GM04504 (cell line): ENCODE measurements at places on chromosomes 7 and 10.
A peak's percentile ranks its signal among the peaks of the same experiment; 100 is the strongest.

- no peak for DNase-seq
Measured at GRCh38 chr7:136698231-136698630, 170.2 kb upstream of the CHRM2 start.

- DNase-seq = no peak
Measured at GRCh38 chr7:53596230-53596629, 560.8 kb downstream of the POM121L12 start.

DNA sequence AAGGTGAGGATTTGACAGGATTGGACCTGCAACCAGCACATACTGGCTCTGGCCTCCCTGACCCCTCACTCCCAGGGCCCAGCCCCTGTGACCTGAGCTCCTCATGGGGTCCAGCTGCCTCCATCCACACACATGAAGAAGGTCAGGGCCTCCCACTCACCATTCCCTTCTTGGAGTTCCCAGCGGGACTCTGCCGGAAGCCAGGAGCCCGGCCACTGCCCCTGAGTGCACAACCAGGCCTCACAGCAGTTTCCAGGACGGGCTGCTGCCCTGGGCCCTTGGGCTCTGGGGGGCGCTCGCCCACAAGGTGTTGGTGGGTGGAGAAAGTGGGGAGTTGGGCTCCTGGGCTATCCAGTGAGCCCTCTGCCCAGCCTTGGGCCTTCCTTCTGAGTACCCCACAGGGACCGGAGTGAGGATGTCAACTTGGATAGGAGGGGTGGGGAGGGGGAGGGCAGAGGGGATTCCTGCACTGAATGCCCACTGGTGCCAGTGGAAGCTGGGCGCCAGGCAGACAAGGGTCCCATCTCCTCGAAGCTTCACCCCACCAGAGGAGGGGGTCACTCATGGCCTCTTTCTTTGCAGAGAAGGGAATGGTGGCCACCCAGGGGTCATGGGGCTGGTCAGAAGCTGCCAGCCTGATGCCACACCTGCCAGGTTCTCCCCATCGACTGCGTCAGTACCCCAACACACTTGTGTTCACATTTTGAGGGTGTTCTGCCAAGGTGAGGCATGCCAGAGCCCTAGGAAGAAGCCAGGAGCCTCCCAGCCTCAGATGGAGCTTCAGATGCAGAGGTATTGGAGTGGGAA is 115.3 kb downstream of the PTPN20 start:
- no peak for DNase-seq

- no peak for DNase-seq
Measured at GRCh38 chr7:158017111-158018097, 570.2 kb downstream of the PTPRN2 start.

- DNase-seq = no peak
Measured at GRCh38 chr10:65931291-65932070, 994.4 kb upstream of the LRRTM3 start.

DNA sequence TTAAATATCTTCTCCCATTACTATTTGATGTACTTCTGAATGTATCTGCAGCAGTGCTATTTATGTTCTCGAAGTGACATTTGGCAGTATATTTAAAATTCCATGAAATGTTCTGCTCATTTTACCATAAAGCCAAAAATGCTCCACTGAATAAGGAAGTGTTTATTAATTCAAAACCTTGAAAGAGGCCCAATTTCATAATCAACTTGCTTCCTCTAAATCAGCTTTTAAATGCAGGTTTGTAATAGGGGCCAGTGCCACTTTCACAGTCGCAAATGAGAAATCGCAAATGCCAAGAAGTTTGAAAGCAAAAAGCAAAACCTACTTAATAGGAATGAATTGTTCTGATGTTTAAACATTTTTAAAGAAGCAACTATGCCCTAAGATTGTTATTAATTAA is 11.4 kb downstream of the NHLRC2 start:
- DNase-seq = no peak

DNA sequence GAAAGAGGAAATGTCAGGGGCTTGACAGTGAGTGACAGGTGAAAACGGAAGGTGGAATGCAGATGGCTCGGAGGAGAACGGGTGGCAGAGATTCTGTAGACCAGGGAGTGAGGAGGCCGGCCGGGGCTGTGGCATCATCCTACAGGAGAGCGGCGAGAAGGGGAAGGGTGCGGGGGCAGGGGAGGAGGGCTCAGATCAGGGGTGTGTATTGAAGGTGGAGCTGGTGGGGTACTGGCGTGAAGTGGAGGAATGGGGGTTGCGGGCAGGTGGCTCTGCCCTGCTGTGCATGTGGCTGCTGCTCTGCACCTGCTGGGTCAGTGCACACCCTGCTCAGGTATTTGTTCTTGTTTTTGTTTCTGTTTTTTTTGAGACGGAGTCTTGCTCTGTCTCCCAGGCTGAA is 470.8 kb upstream of the FOXK1 start:
- no peak for DNase-seq

DNA sequence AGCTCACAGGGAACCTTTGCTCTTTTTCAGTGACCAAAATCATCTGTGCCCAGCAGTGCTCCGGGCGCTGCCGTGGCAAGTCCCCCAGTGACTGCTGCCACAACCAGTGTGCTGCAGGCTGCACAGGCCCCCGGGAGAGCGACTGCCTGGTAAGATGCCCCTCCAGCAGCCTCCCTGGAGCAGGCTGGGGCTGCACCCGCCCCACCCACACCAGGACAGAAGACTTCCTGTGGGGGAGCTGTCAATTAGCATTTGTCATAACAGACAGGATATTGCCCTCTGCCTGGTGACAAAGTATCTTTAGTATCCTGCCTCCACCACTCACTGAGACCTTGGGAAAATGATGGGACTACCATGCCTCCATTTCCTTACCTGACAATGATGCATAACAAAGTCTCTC is 133.7 kb downstream of the EGFR start:
- no peak for DNase-seq

- DNase-seq = no peak
Measured at GRCh38 chr7:104059103-104059502, 69.6 kb upstream of the RELN start.

DNA sequence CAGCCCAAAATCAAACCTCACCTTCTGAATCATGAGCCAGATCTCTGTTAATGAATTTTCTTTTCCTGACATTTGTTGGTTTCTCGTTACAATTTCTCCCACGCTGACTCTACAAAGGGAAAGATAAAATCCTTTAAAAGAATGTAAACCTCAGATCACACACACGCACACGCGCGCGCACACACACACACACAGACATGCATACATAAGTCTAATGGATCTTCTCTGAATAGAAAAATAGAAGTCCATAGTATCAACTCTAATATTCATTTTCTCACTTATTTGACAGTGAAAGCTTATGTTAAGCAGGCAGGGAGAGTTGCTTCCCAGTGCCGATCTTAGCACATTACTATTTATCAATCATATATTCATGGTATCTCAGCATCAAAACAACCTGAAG is 1.4 kb downstream of the ETV1 start:
- no peak for DNase-seq

DNA sequence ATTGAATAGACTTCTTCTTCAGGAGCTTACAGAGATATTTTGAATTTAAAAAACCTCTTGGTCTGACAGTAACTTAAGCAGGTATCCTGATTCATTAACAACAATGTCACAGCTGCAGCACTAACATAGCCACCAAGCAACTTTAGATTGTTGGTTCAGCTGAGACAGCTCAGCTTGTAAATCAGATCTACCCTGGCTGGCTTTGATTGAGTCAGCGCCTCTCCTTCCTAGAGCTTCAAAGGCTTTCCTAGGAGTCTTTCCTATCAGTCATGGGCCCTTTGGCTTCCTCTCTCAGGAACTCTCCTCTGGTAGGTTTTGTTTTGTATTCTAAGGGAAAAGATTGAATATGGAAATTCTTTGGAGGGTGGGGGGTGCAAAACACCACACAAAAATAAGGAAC is 70.7 kb upstream of the STEAP4 start:
- no peak for DNase-seq

DNA sequence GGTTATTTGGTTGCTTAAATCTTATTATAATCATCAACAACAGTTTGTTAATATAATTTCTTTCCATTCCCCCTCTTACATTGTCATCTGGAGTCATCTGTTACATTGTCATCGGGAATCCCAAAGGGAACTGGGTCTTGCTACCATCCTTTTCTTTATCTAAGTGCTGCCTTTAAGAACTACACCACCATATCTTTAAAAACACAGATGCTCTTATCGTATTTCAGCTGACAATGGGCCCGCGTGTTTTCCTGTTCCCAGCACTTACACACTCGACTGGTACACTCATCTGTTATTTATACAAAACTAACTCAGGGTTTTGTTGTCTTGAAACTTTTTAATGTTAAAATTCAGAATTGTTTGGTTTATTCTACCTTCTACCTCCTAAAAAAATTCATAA is 256.2 kb upstream of the MGMT start:
- DNase-seq = no peak

- no peak for DNase-seq
Measured at GRCh38 chr7:107446988-107447387, 22.9 kb upstream of the GPR22 start.

GRCh38 chr10:79561257-79561656 is 1.1 kb upstream of the SFTPA2 start:
- no peak for DNase-seq

DNA sequence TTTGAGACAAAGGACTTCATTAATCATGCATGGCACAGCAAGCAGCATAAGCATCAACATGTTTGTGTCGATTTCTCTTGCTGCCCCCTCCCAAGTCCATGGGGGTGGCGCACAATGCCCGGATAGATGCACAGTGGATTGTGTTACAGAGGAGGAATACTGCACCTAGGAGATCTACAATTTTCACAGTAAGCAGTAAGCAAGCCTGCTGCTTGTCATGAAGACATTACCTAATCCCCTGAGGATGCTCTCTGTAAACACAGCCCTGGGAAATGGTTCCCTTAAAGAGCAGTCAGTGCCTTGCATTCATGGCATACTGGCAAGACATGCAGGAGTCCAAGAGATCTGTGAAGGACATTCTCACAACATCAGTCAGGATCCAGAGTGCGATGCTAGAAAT is 137.7 kb downstream of the ETV1 start:
- DNase-seq = no peak

DNA sequence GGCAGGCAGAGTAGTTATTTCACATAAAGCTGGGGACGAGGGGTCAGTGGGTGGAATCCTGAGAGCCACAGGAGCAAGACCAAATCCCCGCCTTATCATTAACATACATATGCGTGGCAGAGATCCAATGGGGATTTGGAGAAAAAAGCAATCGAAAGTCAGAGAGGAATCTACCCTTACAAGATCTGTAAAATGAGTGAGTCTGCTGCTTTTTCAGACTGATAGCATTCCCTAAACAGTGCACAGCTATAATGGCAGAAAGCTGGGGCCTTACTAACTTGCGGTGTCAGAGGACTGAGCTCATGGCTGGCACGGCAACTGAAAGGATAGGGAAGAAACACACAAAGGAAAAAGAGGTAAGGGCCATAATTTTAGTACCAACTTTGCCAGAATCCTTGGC is 25.0 kb downstream of the GPR22 start:
- DNase-seq = no peak

- no peak for DNase-seq
Measured at GRCh38 chr7:45242698-45243097, 85.1 kb downstream of the RAMP3 start.

- DNase-seq = peak; percentile 68
Measured at GRCh38 chr7:127588019-127588696, at the start of gene ARF5. Gene ARF5 (plus strand): TSS chr7:127588411. CDS start chr7:127588499, 88 bp downstream.

DNA sequence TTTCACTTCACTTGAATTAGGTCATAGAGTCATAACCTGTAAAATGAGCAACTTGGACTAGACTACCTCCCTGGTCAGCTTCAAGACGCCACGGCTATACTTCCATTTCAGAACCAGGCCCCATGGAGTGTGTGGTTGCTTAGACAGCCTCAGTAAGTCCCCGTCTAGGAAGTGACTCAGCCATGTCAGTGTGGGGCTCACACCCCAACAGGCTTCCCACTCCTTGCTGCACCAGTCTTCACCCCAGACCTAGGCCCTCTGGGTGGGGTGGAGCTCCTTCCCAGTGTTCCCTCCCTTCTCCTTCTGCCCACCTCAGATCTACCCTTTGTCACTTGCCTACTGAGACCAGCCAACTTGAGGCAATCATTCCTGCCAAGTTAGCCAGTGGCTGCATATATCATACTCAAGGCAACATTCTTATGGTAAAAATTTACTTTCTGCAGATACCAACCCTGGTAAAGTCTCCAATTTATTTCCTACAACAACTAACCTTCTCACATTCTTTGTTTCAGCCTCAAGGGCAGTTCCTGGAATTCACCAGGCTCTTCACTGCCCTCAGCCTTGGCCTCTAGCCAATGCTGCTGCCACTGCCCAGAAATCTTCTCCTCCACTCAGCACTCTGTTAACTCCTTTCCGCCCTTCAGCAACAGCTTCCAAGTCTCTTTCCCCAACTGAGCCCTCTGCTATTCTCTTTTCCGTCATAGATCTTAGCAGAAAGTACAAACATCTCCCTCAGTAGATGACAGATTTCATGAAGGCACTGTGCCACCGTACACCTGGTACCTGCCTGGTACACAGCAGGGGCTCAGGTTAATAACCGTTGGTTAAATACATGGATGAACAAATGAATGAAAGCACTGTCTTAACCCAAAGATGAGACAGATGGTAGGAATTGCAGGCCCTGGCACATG is 31.3 kb upstream of the ZNRF2 start:
- DNase-seq = no peak

GRCh38 chr7:110675383-110676103 is 415.4 kb upstream of the LRRN3 start:
- DNase-seq = no peak

DNA sequence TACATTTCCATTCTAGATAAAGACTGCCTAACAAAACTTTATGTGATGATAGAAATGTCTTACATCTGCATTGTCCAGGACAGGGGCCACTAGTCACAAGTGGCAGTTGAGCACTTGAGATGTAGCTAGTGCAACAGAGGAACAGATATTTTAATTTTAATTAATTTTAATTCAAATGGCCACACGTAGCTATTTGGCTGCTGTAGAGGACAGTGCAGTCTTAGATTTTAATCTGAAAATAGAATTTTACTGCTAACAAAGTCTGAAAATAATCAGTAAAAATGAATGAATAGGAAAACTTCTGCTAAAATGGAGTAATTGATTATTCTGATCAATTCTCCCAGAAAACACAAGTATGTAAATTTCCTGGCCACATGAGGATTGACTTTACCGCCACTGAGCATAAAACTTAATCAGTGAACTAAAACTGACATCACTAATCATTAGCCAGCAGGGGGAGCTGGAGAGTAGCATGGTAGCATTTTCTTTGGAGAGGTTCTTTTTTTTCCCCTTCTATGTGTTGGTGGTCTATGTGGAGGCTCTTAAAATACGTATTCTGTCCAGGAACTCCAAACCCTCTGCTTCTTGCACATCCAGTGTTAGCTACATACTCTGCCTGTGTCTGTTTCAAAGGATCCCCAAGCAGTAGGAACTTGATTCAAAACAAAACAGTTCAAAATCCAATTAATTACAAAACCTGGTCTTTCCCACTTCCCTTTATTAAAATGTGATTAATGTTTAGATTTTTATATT is 52.1 kb downstream of the TSPAN12 start:
- DNase-seq = peak; percentile 32

DNA sequence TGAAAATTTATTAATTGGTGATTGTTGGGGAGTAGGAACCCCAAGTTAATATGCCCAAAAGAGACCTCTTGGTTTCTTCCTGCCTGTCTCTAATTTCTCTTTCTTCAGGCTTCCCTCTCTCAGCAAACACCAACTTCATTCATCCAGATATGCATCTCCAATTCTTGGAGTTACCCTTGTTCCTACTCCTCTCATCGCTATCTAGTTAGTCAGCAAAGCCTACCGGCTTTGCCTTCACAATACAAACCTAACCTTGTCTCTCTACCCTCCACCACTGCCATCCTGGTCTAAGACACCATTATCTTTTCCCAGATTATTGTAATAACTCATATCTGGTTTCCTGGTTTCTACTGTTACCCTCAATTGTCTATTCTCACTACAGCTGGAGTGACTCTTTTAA is 47.9 kb downstream of the MRPL32 start:
- DNase-seq = no peak
